ENCODE measurements at places on chromosomes 5 and 9.

- no peak for DNase-seq
These were observed 12.7 kb downstream of the PTPDC1 start for GRCh38 chr9:94096819-94097577.

- DNase-seq: no peak
These were observed 93.7 kb downstream of the PDE4D start for GRCh38 chr5:59799668-59800346.

GRCh38 chr5:165497707-165498106 lies 1992.3 kb downstream of the MAT2B start:
- no peak for DNase-seq

DNA sequence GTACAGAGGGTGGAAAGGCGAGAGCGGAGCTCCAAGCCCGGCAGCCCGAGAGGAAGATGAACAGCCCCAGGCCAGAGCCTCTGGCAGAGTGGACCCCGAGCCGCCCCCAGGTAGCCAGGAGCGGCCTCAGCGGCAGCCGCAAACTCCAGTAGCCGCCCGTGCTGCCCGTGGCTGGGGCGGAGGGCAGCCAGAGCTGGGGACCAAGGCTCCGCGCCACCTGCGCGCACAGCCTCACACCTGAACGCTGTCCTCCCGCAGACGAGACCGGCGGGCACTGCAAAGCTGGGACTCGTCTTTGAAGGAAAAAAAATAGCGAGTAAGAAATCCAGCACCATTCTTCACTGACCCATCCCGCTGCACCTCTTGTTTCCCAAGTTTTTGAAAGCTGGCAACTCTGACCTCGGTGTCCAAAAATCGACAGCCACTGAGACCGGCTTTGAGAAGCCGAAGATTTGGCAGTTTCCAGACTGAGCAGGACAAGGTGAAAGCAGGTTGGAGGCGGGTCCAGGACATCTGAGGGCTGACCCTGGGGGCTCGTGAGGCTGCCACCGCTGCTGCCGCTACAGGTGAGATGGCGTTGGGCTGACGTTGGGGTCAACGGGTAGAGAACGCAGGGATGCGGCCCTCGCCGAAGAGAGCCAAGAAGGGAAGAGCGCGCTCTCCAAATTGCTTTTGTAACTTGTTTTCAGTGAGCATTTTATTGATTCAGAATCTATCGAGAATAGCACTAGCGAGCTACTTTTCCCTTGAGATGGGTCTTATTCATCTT lies at the start of gene PTGER4:
Gene PTGER4 (plus strand): TSS at position 3 of the 769 bp plus-strand sequence. CDS start 1,079 bp downstream, outside the sequence.
- no peak for DNase-seq

DNA sequence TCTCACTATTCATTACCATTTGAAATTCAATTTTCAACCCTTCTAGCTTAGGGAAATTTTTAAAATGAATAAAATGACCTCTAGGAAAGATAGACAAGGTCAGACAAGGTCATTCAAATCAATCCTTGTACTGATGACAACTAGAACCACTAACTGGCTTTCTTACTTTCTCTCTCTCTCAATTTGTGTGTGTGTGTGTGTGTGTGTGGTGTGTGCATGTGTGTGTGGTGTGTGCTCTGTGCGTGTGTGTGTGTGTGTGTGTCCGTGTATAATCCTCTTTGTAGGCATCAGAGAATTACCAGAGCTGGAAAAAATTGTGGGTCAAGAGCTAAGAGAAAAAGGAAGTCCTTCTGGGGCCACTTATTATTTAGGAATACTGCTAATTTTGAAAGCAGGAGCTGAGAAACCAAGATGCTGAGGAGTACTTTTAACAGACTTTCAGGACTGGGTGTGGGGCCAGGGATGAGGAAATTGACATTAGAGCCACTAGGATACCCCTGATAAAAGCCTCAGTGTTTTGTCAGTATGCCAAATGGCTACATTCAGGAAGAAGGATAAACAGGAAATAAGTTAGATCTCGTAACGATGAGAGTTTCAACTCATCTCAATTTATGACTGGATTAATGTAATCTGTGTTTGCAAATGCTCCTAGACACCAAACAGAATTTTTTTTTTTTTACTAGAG lies 723.3 kb downstream of the CETN3 start:
- no peak for DNase-seq

- DNase-seq: no peak
These were observed 88.3 kb downstream of the FSTL4 start for GRCh38 chr5:133523961-133524586.

DNA sequence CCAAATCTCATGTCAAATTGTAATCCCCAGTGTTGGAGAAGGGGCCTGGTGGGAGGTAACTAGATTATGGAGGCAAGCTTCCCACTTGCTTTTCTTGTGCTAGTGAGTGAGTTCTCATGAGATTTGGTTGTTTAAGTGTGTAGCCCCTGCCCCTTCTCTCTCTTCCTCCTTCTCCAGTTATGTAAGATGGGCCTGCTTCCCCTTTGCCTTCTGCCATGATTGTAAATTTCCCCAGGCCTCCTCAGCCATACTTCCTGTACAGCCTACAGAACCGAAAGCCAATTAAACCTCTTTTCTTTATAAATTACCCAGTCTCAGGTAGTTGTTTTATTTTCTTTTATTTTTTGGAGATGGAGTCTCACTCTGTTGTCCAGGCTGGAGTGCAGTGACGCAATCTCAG lies 18.2 kb upstream of the TXNDC8 start:
- no peak for DNase-seq

DNA sequence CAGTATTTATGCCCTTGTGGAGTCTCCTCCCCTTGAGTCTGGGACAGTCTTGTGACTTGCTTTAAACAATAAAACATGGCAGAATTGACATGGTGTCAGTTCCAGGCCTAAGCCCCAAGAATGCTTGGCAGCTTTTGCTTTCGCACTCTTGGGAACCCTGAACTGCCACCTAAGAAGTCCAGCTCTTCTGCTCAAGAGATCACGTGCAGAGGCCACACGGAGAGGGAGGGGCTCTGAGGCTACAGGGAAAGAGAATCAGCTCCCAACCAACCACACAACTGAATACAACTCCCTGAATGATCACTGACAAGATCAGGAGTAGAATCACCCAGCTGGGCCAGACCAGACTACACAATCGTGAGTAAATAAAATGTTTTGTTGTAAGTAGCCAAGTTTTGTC lies 97.6 kb downstream of the MED27 start:
- DNase-seq: no peak

DNA sequence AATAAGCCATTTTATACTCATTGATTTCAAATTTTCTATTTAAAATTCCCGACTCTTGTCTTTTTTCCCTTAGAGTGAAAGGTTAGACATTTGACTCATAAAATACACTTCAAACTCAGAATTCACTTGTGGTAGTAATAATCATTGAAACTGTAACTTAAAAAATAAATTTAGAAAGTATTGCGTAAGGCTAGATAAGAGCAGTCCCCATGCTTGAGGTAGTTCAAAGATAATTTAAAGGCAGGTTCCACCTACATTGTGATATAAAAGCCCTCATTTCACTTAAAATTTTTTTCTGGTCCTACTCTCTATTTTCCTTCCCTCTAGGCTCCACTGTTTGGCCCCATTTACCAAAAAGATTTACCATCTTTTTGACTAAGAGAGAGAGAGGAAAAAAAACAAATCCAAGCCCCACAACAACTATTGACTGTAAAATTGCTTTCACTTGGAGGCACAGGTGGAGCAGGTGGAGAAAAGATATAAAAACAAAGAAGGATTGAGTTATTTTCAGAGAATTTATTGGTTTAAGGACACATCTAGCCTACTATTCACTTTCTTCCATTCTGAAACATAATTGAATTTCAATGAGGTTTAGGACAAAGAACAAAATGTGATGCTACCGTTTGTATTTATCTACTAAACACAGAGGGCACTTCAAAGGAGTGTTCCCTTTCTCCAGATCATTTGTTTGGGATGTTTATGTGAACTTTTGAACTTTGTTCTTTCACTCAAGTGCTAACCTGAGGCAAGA lies 61.0 kb downstream of the FBXO4 start:
- no peak for DNase-seq

- no peak for DNase-seq
These were observed 133.0 kb upstream of the TUT7 start for GRCh38 chr9:86486891-86487837.

DNA sequence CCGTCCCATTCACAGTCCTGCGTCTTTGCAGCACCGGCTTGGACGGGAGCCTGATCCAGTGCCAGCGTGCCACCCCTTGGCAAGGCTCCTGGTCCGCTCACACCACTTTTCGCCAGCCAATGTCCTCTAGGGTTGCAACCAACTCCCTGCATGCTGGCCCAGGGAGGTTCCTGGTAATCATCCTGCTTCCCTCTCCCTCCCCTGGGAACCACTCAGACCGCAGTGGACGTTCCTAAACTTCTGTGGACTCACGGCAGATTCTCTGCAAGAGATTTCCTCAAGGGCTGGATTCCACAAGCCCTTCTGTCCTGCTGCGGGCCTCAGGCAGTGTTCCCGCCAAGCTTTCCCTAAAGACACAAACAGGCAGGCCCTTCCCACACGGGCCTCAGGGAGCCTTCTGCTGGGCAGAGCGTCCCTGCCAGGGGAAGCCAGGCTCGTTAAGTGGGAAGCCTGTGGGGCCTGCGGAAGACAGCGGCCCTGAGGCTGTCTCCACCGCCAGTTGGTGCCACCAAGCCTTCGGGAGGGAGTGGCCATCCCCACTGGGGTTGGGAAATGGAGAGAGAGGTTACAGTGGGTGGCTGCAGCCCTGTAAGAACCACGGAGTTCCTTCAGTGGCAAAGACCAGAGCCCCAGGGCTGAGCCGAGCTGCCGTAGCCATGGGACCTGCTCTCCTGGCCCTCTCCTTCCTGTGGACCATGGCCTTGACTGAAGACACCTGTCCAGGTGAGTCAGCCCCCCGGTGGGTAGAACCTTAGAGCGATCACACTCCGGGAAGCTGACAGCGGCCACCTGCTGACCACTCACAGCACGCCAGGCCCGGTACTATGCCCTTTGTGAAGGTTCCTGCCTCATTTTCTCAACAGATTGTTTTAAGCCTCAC lies 16.4 kb upstream of the FCN2 start:
- DNase-seq: no peak

DNA sequence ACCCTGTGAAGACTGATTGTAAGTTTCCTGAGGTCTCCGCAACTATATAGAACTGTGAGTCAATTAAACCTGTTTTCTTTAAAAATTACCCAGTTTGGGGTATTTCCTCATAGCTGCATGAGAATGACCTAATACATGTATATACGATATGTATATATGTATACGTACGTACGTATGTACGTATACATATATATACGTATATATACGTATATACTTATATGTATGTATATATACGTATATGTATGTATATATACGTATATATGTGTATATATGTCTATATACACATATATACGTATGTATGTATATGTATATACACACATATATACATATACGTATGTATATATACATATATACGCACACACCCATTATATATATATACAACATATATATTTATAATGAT lies 1153.0 kb upstream of the CDH18 start:
- DNase-seq: no peak

GRCh38 chr9:33175649-33176325 lies 8.7 kb upstream of the B4GALT1 start:
- DNase-seq: no peak

GRCh38 chr9:128718047-128718446 lies 5.9 kb downstream of the ZDHHC12 start:
- no peak for DNase-seq

GRCh38 chr5:92641031-92641962 lies 939.7 kb downstream of the NR2F1-AS1 start:
- DNase-seq: peak; percentile 51

DNA sequence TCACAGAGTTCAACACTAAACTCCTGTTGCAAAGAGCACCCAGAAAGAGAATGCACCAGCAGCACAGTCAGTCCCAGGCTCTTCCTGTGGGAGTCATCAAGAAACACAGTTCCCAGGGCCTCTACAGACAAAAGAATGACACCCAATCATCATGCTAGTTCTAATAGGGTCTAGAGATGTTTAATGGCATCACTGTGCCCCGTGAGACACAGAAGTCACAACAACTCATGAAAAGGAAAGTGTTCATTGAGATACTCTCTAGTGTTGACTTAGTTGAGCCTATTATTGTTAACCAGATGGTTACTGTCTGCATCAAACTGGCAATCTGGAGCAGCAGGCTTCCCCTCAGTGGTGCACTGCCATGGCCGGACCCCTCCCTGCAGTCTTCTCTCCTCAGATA lies 1.6 kb downstream of the KLHL3 start:
- no peak for DNase-seq

- no peak for DNase-seq
These were observed 81.5 kb upstream of the ARAP3 start for GRCh38 chr5:141763541-141763940.

DNA sequence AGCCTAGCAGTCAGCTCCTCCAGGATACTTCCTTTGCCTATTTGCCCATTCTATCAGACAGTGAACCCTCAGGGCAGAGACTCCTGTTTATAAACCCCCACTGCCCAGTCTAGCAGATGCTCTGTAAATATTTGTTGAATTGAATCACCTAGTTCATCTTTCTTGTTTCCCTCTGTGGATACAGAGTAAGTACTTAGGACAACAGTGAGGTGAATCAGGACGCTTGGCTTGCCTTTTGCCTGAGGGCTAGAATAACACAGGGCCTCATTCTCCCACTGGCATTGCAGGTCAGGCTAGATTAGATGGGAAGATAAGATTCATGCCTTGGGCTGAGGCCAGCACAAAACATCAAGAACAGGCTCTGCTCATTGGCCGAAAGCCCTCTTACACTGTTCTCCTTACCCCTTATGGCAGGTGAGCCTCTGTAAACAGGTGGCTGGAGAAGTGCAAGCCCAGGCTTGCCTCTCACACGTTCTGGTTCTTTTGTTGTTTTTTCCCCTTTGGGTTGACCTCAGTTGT lies 22.2 kb downstream of the TNFSF8 start:
- DNase-seq: no peak

DNA sequence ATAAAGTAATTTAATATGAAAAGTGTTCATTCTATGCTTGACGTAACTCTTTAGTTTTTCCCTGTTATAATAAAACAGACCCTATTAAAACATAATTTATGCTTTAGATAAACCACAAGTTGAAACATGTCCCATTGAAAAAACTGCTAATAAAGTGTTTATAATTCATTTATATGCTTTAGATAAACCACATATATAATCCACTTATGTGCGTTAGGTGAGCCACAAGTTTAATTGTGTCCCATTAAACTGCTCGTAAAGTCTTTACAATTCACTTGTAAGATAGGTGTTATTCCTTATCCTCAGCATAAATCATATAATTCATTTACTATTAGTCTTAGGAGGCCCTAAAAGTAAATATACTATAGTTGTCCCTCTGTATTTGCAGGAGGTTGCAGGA lies 3.6 kb downstream of the NIPSNAP3B start:
- no peak for DNase-seq

DNA sequence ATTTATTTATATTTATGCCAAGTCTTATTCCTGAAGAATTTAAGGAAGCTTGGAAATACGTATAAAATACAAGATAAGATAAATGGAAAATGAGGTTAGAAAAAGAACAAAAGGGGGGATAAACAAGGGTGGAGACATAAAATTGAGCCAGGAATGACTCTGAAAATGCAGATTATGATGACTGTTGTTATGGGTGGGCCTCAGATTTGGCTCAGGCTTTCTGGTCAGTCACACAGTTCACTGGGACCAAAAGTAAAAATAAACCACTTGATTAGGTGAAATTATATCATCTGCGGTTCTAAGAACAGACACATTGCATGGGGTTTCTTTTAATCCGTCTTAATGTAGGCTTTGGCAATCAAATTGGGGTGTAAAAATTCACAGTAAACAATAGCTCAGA lies 51.0 kb downstream of the OR1J1 start:
- no peak for DNase-seq
